SK-MEL-5 (cell line): ENCODE measurements at places on chromosomes 4 and X. TPM values are rescaled to one million over a fixed set of nuclear protein-coding genes. Genes with fewer than 3 reads are reported as not detected.
A peak's percentile ranks its signal among the peaks of the same experiment; 100 is the strongest.

SYTL5 gene
- total RNA-seq = 67.0 and 69.1 TPM in 2 replicates

TMEM35A gene
- total RNA-seq = not detected in 2 replicates

WDR13 gene
- 46.8 and 50.4 TPM in 2 replicates for total RNA-seq

SSX1 gene
- 0.93 and 1.0 TPM in 2 replicates for total RNA-seq

STS gene
- 3.0 and 3.4 TPM in 2 replicates for total RNA-seq

- DNase-seq = no peak
Measured at GRCh38 chr4:93313197-93313596, 515.4 kb upstream of the ATOH1 start.

DNA sequence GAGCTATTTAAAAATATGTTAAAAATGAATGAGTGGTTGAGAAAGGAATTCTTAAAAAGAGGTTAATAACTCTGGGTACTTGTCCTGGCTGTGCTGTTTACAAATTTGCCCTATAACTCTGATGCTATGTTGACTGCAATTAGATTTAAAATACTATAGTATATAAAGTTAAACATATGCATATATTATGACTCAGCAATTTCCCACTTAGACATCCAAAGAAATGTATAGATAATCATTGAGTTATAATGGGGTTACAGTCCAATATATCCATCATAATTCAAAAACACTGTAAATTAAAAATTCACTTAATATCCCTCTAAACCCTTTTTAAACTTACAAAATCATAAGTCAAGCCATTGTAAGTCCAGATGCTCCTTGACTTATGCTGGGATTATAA is 430.3 kb downstream of the PACRGL start:
- DNase-seq = no peak

DNA sequence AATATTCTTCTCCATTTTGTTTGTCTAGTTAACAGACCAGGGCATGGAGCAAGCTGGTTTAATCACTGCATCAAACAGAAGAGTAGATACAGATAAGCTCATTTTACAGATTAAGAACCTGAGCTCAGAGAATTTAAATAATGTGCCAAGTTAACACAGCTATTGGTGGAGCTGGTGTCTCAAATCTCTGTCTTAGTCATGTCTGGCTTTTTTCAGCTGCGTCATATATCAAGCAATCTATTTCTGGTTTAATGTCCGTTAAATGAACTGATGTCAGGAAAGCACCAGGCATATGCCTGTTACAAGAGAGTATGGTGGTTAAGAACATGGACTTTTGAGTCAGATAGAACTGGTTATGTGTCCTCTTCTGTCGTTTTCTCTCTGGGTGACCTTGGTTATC is 79.8 kb upstream of the ADGRA3 start:
- DNase-seq = no peak

GRCh38 chr4:95831166-95831565 is 8.7 kb upstream of the PDHA2 start:
- DNase-seq = no peak

DNA sequence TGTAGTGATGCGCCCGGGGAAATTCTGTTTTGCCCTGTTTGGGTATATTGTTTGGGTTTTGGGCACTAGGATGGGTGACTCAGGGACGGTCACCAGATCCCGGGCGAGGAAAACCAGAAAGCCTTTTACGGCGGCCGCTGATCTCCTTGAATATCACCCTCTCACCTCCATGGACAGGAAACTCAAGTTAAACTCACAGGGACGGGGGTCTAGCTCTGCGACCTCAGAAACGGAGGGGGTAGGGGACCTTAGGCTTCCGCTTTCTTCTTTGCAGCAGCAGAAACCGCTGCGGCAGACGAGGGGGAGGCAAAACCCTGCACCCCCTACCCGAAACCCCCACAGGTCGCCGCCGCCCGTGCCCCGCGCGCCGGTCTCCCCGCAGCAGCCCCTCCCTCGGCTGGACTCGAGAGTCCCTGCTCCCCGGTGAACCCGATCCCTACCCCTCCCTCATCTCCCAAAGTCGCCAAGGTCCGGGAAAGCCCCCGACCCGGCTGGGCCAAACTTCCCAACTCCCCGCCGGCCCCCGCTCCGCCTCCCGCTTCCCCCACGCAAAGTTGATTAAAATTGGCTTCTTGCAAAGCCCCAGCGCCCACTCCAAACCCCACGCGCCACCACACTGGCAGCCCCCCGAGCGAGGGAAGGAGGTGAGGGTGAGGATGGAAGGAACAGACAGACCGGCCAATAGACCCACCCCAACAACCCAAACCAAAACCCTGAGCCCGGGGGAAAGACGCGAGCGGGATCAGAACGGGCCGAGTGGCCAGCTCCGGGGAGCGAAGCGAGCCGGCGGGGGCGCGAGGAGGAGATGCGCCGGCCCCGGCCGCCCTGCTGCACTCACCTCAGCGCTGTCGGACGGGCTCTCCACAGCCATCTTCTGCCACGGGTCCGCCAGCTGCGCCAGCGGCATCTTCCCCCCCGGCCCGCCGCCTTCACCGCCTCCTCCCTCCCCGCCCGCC is 705 bp downstream of the RPS6KA3 start:
- DNase-seq = no peak

GRCh38 chr4:8182858-8183725 is 16.0 kb upstream of the SH3TC1 start:
- DNase-seq = no peak

DNA sequence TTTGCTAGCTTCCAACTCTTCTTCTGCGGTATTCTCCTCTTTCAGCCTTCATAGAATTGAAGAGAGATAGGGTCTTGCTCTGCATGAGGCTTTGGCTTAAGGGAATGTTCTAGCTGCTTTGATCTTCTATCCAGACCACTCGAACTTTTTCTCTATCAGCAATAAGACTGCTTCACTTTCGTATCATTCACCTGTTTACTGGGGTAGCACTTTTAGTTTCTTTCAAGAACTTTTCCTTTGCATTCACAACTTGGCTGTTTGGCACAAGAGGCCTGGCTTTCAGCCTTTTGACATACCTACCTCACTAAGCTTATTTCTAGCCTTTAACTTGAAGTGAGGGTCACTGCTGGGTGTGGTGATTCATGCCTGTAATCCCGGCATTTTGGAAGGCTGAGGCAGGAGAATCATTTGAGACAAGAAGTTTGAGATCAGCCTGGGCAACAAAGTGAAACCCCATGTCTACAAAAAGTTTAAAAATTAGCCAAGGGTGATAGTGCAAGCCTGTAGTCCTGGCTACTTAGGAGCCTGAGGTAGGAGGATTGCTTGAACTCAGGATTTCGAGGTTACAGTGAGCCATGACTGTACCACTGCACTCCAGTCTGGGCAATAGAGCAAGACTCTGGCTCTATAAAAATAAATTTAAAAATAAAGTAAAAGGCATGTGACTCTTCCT is 47.1 kb upstream of the HPGDS start:
- DNase-seq = no peak

DNA sequence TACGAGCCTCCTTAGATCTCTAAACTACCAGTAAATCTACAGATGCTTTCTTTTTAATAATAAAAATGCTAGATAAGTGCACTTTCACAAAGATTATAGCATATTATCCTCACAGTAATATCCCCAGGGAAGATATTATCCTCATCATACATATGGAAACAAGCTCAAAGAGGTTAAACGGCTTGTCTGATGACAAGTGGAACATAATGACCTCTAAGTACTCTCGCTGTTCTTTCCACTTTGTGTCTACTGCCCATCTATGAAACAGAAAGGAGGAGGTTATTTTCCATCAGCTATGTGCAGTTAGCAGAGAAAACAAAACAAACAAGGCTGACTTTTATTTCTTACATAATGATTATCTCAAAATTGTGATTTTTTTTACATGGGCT is 42.8 kb upstream of the PRDM8 start:
- DNase-seq = no peak

GRCh38 chrX:45200741-45201234 is at the start of gene DIPK2B:
DIPK2B (minus strand) TSS chrX:45200876; CDS start chrX:45200826, 50 bp downstream.
- no peak for DNase-seq

DNA sequence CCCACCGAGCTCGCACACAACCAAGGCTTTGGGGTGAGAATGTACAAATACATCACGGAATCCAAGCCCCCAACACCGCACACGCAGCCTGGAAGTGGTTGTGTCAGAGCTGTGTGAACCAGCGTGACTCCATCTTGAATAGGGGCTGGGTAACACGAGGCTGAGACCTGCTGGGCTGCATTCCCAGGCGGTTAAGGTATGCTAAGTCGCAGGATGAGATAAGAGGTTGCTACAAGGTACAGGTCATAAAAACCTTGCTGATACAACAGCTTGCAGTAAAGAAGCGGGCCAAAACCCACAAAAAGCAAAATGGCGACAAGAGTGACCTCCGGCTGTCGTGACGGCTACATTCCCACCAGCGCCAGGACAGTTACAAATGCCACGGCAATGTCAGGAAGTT is 258.4 kb downstream of the DHRSX start:
- no peak for DNase-seq

- DNase-seq = no peak
Measured at GRCh38 chr4:82948647-82949204, 48.2 kb downstream of the THAP9 start.

- no peak for DNase-seq
Measured at GRCh38 chr4:58564695-58565475, 1454.7 kb upstream of the IGFBP7 start.

- no peak for DNase-seq
Measured at GRCh38 chrX:16484338-16484737, 165.6 kb upstream of the S100G start.

DNA sequence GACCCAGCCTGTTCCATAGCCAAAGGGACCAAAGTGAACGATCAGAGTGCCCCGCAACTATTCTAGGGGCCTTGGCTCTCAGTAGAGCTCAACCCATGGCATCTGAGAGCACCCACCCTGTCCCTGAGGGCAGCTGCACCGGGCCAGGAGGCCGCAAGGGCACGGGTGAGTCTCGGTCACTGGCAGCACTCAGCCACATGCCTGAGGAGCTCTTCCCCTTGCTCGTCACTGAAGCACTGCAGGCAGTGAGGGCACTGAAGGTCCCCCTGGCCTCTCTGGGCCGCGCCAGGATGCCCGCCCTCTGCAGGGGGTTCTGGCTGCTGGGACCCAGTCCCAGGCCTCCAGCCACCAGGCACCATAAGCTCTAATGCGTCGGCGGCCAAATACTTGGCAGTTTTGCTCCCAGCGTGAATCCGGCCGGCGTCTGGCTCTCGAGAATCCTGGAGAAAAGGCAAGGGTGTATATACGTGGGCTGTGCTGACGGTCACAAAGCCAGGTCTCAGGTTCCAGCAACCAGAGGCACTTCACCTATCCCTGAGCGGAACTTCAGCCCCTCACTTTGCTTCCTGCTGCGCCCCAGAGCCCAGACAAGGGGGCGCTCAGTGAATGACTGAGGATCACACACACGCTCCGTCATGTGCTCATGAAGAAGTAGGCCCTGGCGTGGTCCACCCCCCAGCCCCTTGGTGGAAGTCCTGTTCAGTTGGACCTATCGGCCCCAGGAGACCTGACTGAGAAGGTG is 13.9 kb downstream of the TNIP2 start:
- no peak for DNase-seq

DNA sequence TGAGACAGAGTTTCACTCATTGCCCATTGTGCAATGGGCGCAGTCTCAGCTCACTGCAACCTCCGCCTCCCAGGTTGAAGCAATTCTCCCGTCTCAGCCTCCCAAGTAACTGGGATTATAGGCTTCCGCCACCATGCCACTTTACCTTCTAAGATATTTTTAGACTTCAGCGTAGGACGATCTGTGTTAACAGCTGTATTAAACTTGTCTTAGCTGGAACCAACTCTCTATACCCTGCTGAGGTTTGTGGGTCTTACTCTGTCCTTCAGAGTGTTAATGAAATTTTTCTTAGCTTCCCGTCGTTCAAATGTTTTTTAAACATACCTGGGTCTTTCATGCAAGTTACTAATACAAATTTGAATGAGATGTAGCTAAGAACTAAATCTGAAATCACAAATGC is 14.7 kb downstream of the TMEM165 start:
- DNase-seq = no peak

DNA sequence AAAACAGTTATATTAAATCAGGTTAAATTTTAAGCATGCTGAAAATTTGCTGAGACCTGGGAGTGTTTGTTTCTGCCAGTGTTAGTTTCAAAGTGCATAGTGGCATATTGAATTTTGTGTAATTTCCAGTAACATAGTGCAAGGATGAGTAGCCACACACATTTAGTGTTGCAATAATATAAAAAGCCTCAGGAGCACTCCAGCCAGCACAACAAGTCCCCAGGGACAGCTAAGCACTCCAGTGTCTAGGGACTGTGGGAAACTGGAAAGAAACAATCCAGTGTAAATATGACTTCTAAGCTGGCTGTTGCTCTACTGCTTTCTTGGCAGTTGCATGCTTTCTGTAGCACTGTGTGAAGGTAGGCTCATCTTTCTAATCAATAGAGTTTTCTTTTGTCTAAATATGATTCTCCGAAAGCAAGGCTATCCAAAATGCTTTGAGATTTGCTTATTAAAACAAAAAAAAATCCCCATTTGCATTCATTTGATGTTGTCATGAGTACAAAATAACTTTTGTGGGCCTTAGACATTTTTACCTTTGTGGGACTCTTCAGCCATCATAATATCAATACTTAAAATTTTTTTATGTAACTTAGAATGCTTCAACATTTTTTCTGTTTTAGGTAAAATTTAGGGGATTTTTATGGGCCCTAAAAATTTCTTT is 24.2 kb upstream of the CXCL2 start:
- peak; percentile 54 for DNase-seq

DNA sequence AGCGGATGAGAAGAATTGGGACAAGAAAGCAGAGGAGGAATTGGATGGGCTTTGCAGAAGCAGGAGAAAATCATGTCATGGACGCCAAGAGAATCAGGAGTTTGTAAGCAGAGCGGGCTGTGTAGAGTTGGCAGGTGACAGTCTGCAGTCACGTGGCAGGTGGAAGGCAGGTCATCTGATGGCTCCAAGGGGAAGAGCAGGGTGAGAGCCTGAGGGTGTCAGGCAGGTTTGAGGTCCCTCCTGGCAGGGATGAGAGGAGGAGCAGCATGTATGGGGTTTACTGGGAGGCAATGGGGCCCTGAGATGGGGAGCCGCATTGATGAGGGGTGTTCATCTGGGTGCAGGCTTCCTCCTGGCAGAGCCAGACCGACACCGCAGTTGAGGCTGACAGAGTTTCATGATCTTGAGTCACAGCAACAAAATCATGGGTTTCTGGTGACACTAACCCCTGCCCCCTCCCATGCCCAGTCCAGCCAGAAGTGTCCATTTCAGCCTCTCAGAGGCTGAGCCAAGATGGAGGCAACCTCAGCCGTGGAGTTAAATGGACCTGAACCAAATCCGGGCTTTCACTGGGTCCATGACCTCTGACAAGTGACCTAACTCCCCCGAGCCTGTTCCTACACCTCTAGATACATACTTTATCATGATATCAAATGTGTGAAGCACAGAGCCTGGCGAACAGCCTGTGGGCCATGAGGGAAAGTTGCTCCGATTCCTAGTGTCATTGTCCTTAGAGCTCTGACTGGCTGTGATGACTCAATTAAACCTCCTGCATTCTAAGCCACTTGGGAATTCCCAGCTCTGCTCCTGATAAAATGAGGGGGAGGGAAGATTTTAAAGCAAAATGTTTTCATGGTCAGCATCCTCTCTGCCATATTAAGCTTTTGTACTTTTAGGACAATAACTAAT is 36.1 kb downstream of the EVC start:
- DNase-seq = no peak
